ENCODE measurements at places on chromosomes 12 and 14.
A peak's percentile ranks its signal among the peaks of the same experiment; 100 is the strongest.

DNA sequence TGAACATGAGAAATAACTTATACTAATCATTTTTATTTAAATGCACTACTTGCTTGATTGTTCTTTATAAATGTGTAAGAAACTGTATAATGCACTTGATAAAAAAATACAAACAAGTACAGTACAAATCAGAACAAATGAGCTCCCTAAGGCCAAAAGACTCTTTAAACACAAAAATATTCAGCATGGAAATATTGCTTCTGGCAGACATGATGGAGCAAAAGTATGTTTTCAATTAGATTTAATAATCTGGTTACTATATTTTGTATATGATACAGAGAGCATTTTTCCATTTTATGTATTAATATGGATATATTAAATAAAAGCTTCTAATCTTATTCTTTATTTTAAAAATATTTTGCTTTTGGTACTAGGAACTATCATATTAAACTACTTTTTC lies 800.2 kb upstream of the LRFN5 start:
- no peak for DNase-seq

DNA sequence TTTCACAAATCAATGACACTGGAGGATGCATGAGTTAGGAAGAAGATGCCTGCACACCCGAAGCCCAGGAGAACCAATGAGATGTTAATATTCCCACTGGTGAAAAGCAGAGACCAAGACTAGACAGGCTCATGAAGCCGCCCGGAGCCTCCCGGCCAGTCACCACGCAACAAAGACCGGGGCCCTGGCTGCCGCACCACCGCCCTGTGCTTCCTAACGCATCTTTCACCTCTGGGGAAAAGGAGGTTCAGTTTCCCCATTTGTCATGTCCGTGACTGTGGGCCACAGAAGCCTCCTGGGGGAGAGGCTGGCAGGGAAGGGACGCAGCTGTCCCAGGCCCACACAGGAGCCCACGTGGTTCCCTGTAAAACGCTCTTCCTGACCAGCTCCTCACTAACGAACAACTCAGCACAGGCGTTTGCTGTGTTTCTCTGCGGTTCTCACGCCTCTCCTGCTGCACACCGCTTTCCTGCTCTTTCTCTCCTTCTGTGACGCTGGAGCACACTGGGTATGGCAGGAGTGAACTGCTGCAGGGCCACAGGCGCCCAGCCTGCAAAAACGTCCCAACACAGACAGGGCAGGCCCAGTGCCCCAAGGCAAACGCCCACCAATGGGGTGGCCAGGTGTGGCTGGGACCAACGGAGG lies 10.8 kb downstream of the RIMBP2 start:
- peak; percentile 80 for DNase-seq

GRCh38 chr14:50936882-50937281 lies 7.4 kb downstream of the PYGL start:
- DNase-seq: no peak

DNA sequence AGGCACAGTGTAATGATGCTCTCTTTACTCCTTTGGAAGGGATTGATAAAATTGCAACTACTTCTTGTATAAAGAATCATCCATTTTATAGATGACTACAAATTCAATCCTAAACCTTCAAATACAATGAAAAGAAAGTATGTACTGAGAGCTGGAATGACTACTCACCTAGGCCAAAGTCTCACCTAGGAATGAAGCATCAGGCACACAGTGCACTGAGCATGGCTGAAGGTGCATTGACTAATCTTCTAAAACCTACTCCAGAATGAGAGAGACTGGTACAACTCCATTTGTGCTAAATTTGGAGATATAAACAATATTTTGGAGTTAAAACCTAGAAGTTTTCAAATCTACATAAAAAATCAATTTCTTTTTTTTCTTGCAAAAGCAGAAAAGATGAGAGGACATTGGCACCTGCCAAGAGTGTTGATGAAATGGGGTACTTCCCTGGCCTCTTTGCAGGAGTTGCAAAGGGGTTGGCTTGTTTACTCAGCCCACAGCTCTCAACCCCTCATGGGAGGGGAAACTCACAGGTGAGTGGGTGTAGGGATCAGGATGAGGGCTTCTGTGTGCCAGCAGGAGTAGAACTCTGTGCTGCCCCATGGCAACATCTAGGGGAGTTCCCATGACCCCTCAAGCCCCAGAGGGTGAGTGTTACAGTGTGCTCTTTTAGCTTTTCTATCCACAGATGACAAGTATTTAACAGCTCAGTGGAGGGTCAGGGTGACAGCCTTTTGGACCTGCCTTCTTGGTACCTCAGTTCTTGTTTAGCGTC lies 31.3 kb downstream of the CLECL1 start:
- no peak for DNase-seq

DNA sequence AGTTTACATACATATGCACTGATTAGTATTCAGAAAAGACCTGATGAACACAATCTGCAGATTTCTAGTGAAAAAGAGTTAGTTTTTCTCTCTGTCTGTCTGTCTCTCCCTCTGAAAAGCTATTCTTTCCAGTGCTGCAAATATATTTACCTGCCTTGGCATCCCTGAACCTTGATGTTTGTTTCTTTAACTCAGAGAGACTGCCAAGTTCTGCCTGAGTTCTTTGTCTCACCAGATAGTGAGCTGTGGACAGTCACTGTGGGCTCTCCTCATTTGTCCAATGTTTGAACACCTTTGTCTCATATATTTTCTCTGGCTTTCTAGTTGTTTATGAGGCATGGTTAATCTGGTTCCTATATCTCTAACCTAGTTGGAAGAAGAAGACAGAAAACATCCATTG lies 250.4 kb downstream of the SOX5 start:
- no peak for DNase-seq

GRCh38 chr14:37262649-37263048 lies 64.9 kb downstream of the MIPOL1 start:
- no peak for DNase-seq

DNA sequence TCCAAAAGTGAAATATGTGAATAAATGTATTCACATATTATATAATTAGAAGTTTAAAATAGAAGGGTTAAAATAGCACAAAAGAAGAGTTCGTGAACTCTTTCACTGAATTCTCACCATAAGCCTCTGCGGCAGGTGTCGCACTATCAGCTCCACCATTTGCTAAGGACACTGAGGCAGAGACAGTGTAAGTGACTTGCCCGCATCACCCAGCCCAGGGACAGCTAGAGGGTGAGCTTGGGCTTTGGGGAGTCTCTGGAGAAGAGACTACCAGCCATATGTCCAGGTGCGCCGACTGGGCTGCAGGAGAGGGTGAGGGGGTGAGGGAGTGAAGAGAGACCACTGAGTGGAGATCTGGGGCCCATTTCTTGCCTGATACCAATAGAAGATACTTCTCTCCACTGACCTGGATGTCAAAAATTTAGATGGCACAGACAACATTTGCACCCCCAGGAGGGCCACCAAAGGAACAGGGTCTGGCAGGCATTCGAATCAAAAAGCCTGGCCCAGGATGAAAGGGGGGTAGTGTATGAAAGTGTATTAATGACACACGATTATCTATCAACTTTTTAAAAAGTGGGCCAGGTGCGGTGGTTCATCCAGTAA lies 28.5 kb downstream of the FAIM2 start:
- DNase-seq: peak; percentile 33

GRCh38 chr14:91714805-91715204 lies 17.1 kb downstream of the CATSPERB start:
- DNase-seq: no peak

- no peak for DNase-seq
Observed at GRCh38 chr12:57072661-57073060, 5.9 kb downstream of the NEMP1 start.

DNA sequence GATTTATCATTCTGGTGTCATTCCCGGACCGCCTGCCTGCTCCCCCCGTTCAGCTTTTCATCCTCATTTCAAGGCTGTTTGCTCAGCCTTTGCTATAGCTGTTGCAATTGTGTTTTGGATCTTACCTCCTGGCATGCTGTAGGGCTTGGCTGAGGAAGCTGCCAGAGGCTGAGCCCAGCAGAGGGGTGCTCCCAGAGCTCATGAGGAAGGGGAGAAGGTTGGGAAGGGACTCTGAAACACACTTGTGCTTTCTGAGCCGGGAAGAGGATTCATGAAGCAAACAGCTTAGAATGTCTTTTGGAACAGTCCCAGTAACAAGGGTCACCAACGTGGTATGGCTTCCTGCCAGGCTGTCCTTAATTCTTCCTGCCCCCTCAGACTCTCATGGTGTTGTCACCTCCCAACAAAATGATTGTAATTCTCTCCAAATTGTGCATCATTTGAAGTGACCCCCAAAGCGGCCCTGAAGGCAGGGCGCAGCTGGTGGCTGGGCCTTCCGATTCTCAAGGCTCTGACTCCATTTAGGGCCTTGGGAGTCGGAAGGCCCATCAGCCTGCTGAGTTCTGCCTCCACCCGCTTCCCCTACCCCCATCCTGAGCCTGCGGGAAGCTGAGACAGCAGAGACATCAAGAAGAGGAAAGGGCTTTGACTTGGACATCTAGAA lies 111.9 kb upstream of the ARHGAP5 start:
- DNase-seq: no peak

DNA sequence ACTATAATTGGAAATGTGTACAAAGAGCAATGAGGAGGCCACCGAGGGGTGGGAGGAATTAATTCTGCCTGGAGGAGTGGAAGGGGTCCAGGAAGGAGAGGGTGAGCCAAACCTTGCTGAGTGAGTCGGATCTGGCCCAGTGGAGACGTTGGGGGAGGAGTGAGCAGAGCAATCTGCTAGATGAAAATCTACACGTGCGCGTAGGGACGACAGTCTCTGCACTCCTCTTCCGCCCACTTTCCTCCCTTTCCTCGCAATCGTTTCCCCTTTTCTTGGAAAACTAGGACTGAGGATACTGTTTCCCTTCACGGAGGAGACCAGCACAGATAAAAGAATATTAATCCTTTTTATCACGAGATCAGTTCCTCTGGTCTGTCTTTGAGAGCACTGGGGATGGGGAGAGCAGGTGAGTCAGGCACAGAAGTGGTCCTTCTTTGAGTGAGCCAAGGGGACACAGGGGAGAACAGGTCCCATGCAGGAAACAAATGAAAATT lies 2.9 kb upstream of the NAB2 start:
- DNase-seq: no peak

DNA sequence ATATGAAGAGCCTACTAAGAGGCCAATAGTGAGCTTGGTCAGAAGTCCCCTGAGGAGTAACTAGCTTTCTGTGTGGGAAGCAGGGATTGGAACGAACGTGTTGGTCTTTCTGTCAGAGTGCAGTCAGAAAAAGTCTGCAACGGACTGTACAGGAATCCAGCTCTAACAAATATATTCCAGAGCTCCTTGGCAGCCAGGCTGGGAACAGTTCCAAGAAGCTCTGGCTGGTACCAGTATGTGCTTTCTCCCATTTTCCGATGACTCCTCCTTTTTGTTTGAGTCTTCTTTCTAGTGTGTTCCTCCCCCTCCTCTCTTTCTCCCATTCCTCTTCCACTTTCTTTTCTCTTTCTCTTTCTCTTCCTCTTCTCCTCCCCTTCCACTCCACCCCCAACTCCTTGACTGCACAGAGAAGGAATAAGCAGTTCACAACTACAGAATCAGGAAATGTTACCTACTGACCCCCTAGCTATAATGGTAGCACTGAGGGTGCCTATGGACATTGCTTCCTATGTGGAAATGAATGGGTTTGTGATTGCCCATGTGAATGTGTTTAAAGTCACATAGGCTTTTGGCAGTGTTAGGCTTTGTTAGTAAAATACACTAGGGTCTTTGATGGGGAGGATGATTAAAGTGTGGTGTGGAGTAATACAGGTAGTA lies 59.9 kb downstream of the TTLL5 start:
- DNase-seq: no peak

DNA sequence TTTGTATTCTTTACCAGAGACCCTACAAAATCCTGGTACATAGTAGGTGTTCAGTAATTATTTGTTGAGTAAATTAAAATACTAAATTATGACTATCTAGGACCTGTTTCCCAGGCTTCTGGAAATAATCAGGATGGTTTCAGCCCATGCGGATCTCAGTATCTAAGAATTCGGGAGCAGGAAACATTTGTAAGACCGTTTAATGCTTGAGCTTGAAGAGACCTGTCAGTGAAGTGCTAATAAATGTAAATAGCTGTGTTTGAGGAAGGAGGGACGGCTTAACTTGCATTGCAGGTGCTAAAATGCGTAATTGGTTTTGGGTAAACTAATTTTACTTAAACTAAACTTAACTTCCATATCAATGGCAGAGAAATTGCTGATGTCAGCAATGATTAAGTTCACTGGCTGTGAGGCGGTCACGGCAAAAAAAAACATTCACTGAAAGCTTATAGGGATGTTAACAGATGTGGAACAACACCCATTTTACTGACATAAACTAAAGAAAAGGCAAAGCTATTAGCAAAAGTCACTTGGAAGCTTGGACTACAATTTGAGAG lies 28.6 kb upstream of the AEBP2 start:
- no peak for DNase-seq

DNA sequence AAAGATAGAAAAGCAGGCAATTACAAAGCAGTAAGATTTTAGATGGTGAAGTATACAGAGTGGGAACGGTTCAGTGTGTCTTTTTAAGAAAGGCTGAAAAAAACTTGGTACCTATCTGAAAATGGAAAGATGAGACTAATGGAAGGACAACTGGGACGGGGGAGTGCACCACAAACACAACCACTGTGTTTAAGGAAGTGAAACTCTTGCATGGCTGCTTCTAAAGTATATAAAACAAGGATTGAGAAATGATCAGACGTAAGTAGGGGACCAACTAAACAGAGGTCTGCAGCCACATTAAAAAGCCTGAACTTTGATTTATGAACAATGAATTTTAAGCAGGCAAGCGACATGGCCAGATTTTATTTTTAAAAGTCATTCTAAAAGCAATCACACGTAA lies 328.6 kb downstream of the MDGA2 start:
- DNase-seq: no peak

GRCh38 chr12:47982311-47982710 lies 18.9 kb downstream of the TMEM106C start:
- no peak for DNase-seq

- no peak for DNase-seq
Observed at GRCh38 chr14:66378712-66379505, 107.3 kb upstream of the CCDC196 start.

DNA sequence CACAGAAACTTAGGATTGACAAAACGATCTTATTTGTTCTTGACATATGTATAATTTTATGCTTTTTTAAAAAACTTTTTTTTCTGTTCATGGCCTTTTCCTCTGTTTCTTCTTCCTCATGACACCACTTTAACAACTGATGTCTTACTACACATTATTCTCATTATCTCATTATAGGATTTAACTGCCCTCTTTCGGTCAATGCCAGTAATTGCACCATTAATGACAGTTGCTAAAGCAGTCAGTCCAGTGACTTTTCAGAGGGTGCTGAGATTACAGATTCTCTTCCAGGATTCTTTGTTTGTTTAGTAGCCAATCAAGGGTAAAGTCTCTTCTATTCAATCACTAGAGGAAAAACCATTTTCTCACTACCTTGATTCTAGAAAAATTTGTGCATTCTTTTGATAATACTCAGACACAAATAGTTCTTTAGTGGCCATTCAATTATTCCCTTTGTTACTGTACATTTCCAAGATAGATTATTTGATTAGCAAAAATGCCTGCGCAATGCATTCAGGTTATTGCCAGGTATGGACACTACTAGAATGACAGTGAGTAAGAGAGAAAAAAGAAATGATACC lies 50.1 kb downstream of the KLRG1 start:
- DNase-seq: no peak

DNA sequence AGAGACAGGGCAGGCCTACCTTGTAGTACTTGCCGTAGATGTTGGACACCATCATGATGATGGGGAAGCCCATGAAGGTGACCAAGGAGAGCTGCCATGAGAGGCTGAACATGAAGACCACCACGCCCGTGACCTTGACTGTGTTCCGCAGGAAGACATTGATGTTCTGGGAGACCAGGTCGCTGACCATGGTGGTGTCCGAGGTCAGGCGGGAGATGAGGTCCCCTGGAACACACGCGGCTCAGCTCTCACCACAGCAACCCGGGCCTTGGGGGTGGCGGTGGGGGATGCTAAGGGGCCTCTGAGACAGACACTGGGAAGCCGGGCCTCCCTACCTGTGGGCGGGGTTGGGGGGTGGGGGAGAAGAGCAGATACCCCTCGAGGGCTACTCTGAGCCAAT lies 17.7 kb downstream of the ABCB9 start:
- no peak for DNase-seq

All from mesenteric fat pad (tissue), 1 donor.